HTR-8/SVneo (cell line): ENCODE measurements at places on chromosomes 16 and 17.

GRCh38 chr17:1087381-1088241 lies 90.7 kb downstream of the TIMM22 start:
- no peak for DNase-seq

- no peak for DNase-seq
These were observed 86.3 kb downstream of the XYLT1 start for GRCh38 chr16:17384471-17384870.

GRCh38 chr17:59375857-59376256 lies 44.4 kb downstream of the YPEL2 start:
- DNase-seq, result no peak

DNA sequence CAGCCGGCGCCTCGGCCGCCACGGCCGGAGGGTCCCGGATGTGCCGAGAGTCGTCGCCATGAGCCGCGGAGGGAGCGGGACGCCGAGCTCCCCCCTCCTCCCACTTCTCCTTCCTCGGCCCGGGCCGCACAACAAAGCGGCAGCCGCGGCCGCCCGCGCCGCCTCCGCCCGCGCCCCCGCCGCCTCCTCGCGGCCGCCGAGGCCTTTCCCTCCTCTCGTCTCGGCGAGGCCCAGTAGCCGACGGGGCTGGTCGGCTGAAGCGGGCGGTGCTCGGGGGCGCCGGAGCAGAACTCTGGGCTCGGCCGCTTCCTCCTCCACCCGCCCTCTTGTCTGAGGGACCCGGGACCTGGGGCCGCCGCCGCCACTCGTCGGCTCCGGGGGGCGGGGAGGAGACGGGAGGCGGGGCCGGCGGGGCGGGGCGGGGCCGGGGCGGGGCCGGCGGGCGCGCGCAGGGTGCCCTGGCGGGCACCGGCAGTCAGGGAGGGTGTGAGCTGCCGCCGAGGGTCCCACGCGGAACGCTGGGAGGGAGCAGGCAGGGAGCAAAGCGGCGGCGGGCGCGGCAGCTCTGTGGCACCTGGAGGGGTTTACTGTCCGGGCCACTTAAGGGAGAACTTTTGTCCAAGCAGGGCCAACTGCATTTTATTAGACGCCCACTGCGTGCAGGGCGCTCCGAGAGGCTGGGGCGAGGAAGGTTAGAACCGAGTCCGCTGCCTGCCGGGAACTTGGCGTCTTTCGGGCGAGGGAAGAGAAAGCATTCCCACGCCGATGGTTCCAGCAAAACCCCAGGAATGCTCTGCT lies at the start of gene SMURF2:
Gene SMURF2, minus strand, starts transcription at position 332 of the 798 bp plus-strand sequence. CDS start 427 bp downstream, outside the sequence.
- DNase-seq, result peak; percentile 74

DNA sequence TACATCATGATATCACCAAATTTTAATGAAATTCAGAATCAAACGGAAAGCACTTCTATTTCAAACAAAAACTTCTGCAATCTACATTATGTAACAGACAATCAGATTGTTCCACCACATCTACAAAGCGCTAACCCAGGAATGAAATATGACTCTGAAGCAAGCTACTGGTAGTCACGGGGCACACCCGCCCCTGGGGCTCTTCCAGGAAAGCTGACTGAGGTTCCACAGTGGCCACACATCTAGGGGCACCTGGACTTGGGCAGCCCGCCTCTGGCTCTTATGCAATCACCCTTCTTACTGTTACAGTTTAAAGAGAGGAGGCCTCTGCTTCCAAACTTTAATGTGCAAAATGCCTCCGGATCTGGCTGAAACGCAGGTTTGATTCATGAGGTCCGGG lies 27.5 kb downstream of the ZCCHC14 start:
- DNase-seq, result peak; percentile 92

DNA sequence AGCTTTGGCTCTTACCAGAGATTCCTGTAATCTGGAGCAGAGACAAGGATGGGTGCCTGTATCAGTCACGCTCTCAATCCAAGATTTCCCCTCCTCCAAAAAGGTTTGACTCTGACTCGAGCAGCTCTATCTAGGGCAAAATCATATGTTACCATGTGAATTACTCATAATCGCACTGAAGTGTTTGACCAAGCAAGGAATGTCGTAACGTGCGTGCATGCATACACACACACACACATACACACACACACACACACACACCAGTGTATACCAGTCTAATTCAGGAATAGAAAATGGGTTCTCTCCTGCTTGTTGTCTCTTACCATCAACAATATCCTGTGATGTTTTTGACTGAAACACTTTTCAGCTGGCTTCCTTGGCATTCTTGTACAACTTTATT lies 835.1 kb downstream of the KCNJ2 start:
- no peak for DNase-seq

DNA sequence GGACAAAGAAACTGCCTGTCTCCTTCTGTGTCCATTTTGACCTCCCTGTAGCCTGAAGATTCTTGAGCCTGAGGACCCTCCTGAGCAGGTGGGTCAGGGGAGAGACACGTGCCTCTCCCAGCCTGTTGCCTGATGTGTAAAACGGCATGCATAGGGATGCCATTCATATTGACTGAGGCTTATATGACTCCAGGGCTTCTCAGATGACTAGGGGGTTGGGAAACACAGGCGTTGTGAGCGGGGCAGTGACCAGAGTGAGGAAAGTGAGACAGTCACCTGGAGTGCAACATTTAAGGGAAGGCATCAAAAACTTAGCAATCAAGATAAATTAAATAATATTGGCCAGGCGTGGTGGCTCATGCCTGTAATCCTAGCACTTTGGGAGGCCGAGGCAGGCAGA lies 5.1 kb upstream of the SLC16A5 start:
- no peak for DNase-seq

- DNase-seq, result no peak
These were observed 7.3 kb upstream of the PRPSAP2 start for GRCh38 chr17:18850679-18851078.

DNA sequence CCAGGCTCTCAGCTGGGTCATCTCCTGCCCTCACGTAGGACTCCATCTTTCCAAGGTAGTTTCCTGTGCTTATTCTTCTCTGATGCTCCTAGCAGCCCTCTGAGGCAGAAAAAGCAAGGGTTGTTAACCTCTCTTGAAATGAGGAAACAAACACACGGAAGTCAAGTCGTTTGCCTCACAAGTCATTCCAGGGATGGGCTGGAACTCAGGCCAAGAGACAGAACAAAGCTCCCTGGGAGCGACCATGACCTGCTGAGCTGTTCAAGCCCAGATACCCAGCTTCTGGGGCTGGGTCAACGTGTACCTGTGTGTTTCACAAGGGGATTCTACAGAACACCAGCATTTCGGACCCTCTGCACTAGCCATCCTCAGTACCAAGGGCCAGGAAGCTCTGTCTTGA lies 28.1 kb downstream of the SRL start:
- no peak for DNase-seq

GRCh38 chr17:35313875-35314409 lies 59.5 kb downstream of the SLFN11 start:
- no peak for DNase-seq

DNA sequence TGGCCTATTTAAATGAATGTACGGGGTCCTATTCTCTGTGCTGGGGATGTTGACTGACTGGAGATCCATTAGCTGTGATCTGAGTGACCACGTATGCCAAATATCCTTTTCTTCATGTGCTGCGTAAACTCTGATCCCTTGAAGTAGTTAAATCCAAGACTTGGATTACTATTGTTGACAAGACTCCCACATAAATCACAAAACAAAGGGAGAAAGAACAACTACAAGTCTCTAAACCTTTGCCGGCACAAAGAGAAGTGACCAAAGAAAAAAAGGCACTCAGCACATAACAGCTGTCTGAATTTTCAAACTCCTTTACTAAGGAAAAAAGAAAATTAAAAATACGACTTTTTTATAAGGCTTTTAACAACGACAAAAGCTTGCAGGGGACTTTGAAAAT lies 559.9 kb upstream of the CDH8 start:
- no peak for DNase-seq
